LHCN-M2 (cell line): ENCODE measurements at places on chromosomes 11 and 22.

GRCh38 chr22:49364398-49364797 is 463.3 kb downstream of the BRD1 start:
- DNase-seq, result no peak

GRCh38 chr11:17648528-17648927 is 70.8 kb upstream of the MYOD1 start:
- peak; percentile 77 for DNase-seq

DNA sequence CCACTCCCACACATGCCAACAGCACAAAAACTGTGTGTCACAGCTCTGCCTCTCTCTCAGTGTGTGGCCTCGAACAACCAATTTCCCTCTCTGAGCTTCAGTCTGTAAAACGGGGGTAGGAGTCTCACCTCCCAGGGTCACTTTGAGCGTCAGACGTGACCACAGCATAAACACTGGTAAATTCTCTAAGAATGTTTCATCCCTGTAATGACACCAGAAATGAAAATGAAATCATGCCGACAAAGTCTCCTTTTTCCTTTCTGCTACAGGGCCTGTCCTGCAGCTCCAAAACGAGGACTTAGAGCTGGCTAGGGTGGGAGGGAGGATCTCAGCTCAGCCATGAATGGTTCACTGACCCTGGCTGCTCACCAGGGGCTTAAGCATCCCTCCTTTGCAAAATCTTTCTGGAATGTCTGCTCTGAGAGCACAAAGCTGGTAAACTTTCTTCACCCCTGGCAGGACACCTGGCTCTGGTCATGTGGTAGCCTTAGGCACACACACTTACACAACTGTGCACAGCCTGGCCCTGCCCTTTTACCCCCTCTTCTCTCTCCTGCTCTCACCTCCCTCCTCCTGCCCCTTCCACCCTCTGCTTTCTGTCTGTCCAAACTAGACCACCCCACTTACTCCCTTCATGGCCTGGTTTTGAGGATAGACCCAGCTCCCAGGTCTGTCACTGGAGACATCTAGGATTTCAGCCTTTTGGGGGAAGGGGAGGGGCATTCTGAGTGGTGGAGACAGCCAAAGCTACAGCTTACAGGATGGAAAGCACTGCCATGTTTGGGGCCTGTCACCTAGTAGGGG is 12.3 kb upstream of the TSKU start:
- DNase-seq, result peak; percentile 75

GRCh38 chr22:19120829-19121630 is 1.2 kb downstream of the DGCR2 start:
- DNase-seq, result peak; percentile 20

GRCh38 chr22:25656724-25657123 is 85.3 kb upstream of the MYO18B start:
- DNase-seq, result no peak

GRCh38 chr11:68677432-68677831 is 6.9 kb upstream of the GAL start:
- DNase-seq, result peak; percentile 91

DNA sequence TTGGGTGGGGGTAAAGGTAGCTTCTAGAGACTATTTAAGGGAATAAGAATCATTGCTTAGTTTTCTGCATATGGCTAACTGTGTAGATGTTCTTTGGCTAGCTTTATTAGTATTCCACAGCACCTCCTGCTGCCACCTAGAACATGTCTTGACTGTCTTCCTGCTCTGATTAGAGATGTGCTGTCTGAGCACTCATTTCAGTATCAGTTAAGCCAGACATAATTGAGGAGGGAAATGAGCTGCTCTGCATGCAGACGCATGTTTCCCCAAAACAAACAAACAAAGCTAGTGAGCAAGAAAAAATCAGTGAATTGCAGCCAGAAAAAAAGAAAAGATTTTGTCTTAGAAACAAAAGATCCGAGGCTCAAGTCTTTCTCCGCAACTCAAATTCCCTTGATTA is 402.2 kb downstream of the AASDHPPT start:
- DNase-seq, result no peak

DNA sequence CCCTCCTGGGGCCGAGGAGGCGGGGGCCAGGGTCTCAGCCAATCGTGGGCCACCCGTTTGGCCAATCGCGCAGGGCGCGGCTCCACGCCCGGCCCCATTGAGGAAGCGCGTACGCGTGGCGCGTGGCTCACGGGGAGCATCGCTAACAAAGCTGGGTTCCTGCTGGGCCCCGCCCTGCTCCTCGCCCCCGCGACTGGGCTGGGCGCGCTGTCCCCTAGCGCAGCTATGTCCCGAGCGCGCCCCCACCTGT is 614 bp upstream of the ASCL2 start:
- no peak for DNase-seq

DNA sequence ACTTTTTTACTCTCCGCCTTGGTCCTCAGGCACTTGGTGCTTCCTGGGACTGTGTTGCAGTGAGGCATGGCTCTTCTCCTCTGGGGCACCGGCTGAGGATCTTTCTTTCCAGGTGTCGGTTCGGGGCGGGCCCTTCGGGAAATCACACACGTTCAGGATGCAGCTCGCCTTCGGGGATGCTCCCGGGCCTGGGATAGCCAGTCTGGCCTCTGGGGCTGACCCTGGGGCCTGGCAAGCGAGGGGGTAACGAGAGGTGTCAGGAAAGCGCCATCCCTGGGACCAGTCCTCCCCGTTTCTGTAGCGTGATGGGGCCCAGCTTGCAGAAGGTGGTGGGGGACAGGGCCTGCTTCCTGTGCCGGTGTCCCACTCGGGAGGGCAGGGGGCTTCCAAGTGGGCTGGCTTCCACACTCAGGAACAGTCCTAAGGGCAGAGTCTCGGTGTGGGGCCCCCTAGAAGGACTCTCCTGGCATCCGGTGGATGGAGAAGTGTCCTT is 53.6 kb downstream of the LRP5 start:
- no peak for DNase-seq

- no peak for DNase-seq
Observed at GRCh38 chr22:33202455-33202854, 144.3 kb upstream of the SYN3 start.

DNA sequence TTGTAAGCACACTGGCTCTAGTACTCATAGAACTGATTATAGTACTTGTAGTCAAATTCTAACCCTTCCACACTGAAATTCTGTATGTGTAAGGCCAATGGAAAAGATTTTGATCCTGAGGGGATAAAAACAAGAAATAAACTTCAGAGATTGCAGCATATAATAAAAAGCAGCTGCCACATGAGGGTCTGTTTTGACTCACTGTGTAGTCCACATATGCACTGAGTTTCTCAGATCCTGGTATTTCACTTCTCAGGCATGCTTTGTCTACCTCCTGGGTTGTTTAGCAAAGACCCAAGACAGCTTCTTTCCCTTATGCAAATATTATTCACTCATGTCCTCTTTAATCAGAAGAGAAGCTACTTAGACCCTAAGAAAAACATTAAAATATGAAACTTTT is 71.1 kb upstream of the SLC5A12 start:
- DNase-seq, result no peak

DNA sequence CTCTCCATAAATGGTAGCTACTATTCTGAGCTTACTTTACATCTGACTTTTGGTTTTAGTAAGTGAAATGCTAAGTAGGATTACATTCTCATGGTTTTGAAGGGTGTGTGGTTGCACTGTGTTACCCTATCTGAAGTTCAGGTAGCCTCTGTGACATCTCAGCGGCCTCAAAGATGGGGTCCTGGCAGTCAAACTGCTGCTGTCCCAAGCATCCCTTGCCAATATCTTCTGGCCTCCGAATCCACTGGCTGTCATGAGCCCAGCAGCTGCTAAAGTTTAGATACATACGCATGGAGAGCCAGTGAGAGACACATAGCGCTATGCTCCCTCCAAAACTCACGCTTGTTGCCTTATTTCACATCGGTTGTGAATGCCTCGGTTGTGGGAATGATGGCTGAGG is 34.9 kb downstream of the UBASH3B start:
- DNase-seq, result no peak
